ENCODE measurements at places on chromosomes 7 and 10.

GRCh38 chr10:22324893-22325271 lies 4.0 kb downstream of the BMI1 start:
- no peak for DNase-seq

DNA sequence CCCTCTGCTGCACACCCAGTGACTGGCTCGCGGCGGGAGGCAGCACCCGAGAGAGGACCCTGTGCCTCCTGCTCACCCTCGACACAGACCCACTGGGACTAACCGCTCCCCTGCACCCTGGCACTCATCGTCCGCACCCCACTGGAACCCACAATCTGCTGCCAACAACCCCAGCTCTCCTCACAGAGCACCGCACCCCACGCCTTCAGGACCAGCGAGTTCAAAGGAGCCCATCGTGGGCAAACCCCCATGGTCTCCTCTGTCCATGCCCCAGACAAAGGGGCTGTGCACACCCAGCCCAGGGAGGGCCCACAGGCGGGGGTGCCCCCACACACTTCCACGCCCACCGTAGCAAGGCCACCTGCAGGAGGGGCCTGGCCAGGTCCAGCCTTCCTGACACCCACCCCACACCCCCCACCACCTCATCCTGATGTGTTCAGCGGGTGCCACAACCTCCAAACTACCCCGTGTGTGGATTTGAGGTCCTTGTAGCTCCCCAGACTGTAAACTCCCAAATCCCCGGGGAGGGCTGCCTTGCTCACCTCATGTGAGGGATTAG lies 14.0 kb downstream of the RASGEF1A start:
- peak; percentile 47 for DNase-seq

- DNase-seq: no peak
Measured at GRCh38 chr7:37007268-37007667, 283.0 kb upstream of the AOAH start.

- no peak for DNase-seq
Measured at GRCh38 chr7:197413-198335, 5.3 kb downstream of the FAM20C start.

DNA sequence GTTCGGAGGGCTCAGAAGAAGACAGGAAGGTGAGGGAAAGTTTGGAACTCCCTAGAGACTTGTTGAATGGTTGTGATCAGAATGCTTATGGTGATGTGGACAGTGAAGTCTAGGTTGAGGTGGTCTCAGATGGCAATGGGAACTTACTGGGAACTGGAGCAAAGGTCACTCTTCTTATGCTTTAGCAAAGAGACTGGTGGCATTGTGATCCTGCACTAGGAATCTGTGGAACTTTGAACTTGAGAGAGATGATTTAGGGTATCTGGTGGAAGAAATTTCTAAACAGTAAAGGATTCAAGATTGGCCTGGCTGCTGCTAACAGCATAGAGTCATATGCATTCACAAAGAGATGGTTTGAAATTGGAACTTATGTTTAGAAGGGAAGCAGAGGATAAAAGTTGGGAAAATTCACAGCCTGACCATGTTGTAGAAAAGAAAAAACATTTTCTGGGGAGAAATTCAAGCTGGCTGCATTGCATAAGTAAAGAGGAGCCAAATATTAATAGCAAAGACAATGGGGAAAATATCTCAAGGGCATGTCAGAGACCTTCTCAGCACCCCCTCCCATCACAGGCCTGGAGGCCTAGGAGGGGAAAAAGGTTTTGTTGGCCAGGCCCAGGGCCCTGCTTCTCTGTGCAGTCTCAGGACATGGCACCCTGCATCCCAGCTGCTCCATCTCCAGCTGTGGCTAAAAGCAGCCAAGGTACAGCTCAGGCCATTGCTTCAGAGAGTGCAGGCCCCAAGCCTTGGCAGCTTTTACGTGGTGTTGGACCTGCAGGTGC lies 26.0 kb upstream of the ARHGAP12 start:
- no peak for DNase-seq

- no peak for DNase-seq
Measured at GRCh38 chr7:120898715-120899499, 41.0 kb upstream of the TSPAN12 start.

DNA sequence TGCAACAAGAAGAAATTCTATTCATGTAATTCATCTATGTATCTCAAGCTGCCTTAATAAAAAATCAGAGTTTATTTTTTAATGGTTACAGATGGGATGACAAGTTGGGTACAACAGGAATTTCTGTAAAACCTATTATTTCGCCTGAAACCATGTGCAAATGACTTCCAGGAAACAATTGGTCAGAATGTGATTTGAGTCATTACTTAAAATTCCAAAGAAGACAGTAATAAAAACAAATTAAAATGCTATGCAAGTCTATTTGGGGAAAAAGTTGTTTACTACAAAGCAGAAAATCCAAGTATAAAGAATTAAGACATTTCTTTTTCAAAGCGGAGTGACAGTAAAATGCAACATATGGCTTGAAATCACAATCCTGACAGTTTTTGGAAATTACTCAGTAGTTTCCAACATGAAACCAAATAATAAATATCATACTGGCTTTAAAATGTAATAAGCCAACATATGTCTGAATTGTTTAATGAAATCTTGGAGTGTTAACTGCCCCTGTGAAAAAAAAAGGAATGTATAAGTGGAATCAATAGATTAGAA lies 41.5 kb upstream of the SEMA3C start:
- DNase-seq: no peak

DNA sequence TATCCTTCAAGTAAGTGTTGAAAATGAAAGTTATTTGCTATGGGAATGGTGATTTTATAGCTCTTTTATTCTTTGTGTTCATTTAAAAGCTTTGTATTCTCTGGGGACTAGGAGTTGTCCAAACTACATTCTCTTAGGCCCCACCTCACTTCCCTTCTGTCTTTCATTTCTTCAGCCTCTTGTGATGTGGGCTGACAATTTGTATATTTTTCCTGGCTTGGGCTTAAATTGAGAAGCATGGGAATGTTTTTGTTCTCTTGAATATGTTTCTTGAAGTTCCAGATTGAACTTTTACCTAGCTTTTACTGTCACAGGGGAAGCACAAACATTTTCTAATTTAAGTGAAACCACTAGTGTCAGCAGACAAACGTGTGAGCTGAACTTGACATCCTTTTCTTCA lies 27.9 kb downstream of the BBS9 start:
- DNase-seq: no peak

GRCh38 chr7:140672382-140673062 lies at the start of gene ADCK2:
Gene ADCK2, plus strand, starts transcription at chr7:140672945. Its CDS starts 386 bp downstream, at chr7:140673331.
- peak; percentile 69 for DNase-seq

- DNase-seq: no peak
Measured at GRCh38 chr7:45657890-45658715, 83.9 kb downstream of the ADCY1 start.

DNA sequence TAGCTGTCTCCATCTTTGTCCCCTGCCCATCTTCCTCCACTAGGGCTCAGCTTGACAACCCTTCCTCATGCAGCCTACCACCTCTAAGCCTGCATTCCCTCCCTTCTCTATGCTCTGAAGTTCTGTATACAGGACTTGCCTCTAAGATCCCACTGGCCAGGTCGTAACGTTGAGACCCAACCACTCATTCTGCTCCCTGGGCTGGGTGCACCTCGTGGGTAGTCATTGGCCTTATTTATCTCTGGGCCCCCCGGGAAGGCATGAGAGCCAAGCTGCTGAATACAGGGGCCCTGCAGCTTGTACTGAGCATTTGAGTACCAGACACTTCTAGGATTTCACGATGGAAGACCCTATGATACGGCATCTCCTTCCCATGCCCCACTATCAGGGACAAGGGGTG lies 31.2 kb downstream of the MYL10 start:
- no peak for DNase-seq

- DNase-seq: no peak
Measured at GRCh38 chr7:116955801-116956476, 2.6 kb downstream of the ST7 start.

DNA sequence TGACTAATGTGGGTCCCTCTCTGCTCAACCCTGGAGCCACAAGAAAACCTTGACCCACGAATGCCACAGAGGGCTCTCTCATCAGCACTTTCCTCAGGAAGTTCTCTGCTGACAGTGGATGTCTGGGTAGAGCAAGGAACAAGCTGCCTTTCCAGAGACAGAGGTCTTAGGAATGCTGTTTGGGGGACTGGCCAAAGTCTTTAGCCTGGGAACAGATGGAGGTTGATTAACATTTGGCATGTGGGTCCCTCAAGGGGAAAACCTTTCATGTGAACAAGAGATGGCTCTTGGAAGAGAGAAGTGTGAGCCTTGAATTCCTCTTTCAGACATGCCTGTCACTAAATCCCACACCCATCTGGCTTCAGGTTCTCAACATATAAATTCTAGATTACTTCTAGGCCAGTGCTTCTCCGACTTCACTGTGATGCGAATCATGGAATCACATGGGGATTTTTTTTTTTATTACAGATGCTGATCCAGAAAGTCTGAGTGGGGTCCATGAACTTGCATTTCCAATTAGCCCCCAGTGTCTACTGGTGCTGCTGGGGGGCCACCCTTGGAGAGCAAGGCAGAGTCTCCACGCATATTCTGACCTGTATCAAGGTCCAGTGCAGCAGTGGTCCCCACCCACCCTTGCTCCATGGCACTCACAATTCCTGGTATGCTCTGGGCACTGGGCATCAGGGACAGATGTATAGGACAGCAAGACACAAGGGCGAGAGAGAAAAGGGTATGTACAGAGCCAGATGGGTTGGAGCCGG lies 360.4 kb downstream of the CXCL12 start:
- DNase-seq: no peak

- no peak for DNase-seq
Measured at GRCh38 chr7:14016950-14017349, 27.5 kb upstream of the ETV1 start.

DNA sequence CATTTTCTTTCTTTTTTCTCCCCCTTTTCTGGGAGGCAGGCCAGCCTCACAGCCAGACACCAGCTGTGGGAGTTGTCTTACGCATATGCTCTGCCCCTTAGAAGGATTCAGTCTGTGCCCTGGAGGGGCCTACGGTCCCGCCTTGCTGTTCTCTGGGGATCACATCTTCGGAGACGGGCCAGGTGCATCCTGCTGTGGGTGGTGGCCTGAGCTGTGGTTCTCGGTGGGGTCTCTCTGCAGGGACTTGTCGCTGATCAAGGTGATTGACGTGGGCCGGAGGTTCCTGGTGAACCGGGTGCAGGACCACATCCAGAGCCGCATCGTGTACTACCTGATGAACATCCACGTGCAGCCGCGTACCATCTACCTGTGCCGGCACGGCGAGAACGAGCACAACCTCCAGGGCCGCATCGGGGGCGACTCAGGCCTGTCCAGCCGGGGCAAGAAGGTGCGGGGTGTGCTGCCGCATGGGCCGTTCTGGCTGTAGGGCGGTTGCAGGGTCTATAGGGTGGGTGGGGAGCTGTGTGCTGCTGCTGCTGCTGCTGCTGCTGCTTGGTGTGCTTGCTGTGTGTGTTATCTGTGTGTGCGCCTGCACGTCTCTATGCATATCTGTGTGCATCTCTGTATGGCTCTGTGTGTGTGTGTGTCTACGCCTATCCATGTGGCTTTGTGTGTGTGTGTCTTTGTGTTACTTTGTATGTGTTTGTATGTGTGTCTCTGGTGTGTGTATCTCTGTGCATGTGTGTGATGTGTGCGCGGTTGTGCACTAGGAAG lies 17.9 kb downstream of the PFKFB3 start:
- DNase-seq: no peak

- no peak for DNase-seq
Measured at GRCh38 chr7:151384352-151384697, 25.5 kb downstream of the WDR86 start.

- no peak for DNase-seq
Measured at GRCh38 chr7:80604436-80604835, 34.0 kb upstream of the CD36 start.
